ENCODE measurements at places on chromosomes 6 and 20. TPM values are rescaled to one million over a fixed set of nuclear protein-coding genes. Genes with fewer than 3 reads are reported as not detected.

- no peak for DNase-seq
Measured at GRCh38 chr6:155174576-155175211, 89.1 kb upstream of the CLDN20 start.

- peak; percentile 86 for DNase-seq
Measured at GRCh38 chr6:26103770-26104456, 16.7 kb downstream of the HFE start.

- no peak for DNase-seq
Measured at GRCh38 chr6:38933426-38933825, 115.2 kb upstream of the GLP1R start.

DNA sequence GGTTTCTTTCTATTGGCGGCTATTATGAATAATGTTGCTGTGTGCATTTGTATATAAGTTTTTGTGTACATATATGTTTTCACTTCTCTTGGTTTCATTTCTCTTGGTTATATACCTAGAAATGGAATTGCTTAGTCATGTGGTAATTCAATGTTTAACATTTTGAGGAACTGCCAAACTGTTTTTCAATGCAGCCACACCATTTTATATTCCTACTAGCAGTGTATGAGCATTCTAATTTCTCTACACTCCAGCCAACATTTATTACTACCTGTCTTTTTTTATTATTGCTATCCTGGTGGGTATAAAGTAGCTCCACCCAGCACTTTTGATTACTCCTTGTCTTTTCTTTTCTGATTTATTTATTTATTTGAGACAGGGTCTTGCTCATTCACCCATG is 54.8 kb downstream of the PHACTR2 start:
- no peak for DNase-seq

DNA sequence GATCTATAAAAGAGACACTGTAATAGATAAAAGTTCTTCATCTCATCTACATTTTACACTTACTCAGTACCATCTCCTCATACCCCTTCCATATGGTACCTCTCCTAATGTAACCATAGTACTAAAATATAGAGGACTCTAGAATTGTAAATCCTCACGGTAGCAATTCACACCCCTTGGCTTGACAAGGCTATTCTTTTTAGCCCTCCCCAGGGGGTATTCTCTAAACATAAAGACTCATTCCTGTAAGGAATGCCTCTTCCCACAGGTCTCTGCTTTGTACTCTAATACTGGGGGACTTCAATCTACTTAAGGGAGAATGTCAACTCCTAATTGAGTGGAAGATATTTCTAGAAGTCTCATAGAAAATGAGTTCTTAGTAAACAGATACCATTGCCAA is 85.9 kb downstream of the VIP start:
- no peak for DNase-seq

- peak; percentile 82 for DNase-seq
Measured at GRCh38 chr6:3825851-3826581, 23.2 kb upstream of the FAM50B start.

The PABPC1L gene
- polyA plus RNA-seq = 13.3 TPM

DNA sequence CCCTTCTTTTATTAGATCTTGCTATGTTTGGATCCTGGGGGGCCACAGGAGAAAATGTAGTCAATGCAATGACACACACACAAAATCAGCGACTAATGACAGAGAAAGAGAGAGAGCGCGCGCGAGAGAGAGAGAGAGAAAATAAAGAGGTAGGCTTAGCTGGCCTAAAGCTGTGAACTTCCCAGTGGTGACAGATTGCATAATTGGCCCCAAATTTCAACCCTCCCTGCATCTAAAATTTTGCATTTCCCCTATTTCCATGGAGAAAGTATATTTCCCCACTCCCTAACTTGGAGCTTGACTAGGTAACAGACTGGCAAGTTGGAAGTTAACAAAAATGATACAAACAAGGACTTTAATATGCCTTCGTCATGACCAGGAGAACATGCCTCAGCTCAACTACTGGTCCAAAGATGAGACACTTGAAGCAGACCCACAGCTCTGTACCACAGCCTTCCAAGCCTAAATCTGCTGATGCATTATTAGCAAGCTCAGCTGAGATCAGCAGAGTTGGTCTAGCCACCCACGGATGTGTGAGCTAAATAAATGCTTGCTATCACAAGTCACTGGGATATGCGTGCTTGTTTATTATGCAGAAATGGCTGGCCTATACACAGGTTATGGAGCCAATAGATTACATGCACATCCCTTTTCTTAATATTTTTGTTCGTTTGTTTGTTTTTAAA is 118.1 kb upstream of the PRDM1 start:
- no peak for DNase-seq

The BTNL2 gene
- polyA plus RNA-seq = not detected

- DNase-seq = no peak
Measured at GRCh38 chr6:118905851-118906250, 11.9 kb downstream of the ASF1A start.

GRCh38 chr20:57966620-57967019 is 256.8 kb upstream of the PMEPA1 start:
- DNase-seq = no peak

GRCh38 chr20:59821201-59821600 is 112.2 kb downstream of the SYCP2 start:
- DNase-seq = no peak

GRCh38 chr6:133501675-133502270 is 260.6 kb downstream of the EYA4 start:
- no peak for DNase-seq

The SLC17A3 gene
- polyA plus RNA-seq = 0.07 TPM

GRCh38 chr6:40473026-40473425 is 114.1 kb downstream of the LRFN2 start:
- DNase-seq = no peak

DNA sequence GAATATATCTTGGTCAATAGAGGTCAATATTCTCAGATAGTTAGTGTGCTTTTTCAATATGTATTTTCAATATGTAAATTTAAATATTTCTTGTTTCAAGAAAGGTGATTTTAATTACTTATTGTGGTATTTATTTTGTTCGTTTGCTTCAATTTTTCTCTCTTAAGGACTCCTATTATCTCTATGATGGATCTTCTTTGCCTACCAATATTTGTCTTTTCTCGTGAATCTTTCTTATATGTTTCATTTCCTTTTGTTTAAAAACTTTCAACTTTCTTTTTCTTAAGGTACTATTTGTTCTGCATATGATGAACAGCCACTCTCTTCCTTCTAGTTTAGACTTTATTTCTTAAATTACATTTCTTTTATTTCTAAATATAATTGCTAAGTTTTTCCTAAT is 46.1 kb upstream of the PSMF1 start:
- no peak for DNase-seq

DNA sequence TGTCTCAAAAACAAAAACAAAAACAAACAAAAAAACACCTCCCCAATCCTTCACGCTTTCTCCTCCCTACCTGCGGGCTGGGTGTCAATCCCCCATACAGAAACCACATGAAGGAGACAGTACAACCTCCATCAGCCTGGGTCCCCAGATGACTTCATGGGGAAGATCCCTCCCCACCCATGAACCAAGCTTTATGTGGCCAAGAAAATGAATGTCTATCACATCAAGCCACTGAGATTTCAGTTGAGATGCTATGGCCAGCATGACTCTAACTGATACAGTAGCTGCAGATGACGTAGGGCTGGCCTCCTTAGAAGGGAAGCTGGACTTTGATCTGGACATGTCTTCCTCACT is 21.2 kb upstream of the BNIP5 start:
- DNase-seq = no peak

The DEFB132 gene
- polyA plus RNA-seq = not detected

DNA sequence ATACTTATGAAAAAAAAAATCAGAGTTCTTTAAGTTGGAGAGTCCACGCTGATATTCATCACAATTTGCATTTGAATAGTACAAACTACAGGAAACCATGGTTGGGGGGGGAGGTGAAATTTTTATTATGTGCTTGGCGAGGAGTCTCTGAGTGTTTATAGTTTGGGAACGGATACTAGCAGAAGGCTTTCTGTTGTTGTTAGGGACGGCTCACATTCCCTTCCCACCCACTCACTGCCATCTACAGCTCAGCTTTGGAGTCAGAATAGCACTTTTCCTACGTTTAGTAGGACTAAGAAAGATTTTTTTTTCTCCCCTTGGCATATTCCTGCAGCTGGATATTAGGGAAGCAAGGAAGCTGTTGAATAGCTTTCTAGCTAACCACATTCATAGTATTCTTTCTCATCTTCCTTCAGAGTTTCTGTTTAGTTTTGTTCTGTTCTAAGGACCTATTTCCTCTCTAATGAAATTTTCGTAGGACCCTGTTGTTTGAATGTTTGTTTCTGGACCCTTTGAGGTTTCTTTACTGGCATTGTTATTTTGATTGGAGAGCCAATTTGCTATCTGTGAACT is 235.1 kb upstream of the ZNF217 start:
- DNase-seq = no peak

GRCh38 chr20:63746751-63747315 is 7.3 kb downstream of the SLC2A4RG start:
- DNase-seq = no peak

The FAM162B gene
- 11.6 TPM for polyA plus RNA-seq

DNA sequence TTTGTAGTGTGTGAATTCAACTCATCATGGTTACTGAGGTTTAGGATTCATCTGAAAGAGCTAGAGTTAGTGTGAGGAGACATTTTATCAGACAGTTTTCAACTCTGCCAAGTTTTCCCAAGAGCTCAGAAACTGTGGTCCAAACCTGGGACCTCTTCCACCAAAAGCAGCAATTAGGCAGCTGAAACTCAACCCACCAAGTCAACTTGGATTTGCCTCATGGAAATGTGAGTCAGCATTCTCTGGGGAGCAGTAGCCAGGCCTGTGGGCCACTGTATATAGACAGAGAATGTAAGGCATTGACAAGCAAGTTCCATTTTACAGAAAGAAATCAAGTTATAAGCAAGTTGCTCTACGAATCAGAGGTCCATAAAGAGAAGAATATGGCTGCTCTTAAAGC is 178.8 kb upstream of the HDDC2 start:
- DNase-seq = no peak

The HCK gene
- 3.4 TPM for polyA plus RNA-seq

- no peak for DNase-seq
Measured at GRCh38 chr6:161837854-161838253, 564.0 kb upstream of the AGPAT4 start.

GRCh38 chr6:168377484-168377855 is 57.9 kb upstream of the DACT2 start:
- DNase-seq = peak; percentile 47

DNA sequence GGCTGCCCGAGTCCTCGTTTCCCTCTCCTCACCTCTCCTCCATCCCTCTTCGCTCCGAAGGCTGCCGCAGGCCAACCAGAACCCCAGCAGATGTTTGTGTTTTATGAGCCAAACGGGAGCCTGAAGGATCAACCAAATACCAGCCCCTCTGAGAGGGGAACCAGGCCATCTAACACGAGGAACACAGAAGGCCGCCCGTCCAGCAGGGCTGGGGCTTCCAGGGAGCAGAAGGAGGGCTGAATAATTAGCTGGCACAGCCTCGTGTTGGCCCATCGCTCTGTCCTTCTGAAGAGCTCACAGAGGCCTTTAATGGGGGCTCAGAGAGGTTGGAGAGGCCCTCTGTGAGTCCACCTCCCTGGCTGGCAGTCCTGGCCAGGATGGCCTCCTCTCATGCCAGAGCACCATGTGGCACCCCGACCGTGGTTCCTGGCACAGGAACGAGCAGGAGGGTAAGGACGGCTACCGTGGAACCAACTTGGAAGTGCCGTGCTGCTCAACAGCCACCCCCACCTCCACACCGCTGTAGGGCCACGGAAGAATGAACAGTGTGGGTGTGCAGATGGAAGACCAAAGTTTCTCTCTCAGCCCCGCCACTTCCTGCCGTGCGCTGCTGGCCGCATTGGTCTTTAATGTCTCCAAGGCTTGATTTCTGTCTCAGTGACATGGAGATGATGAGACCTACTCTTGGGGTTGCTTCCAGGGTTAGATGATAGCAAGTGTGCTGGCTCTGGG is 155.2 kb downstream of the SCML4 start:
- no peak for DNase-seq

DNA sequence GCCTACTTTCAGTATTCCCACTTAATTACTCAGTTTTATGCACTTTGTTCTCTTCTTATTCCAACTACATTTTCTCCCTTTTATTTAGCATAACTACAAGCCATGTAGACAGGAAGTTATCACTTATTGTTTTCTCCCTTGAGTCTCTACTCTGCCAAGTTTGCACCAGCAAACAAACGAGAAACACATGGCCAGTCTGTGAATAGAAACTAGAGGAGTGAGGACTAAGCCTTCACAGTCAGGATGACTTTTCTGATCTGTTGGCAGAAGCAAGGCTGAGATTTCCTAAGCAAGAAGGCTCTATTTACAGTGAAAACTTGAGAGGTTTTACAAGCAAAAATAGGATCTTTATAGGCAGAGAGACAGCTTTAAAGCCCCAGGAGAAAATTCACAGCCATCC is 69.8 kb upstream of the TINAG start:
- no peak for DNase-seq

The CRISP2 gene
- 0.06 TPM for polyA plus RNA-seq

DNA sequence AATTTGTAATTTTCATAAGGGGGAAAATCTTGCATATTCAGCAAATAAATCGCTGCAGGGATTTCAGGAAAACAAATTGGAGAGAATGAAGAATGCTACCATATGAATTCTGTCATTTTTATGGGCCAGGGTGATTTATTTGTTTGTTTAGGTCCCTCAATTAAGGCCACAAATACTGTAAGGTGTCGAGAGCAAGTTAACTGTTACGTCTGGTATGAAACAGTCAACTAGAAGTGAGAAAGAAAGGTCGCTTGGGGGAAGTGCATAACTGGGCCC is 166.9 kb upstream of the TSHZ2 start:
- DNase-seq = no peak

The FAM83D gene
- polyA plus RNA-seq = 0.52 TPM

DNA sequence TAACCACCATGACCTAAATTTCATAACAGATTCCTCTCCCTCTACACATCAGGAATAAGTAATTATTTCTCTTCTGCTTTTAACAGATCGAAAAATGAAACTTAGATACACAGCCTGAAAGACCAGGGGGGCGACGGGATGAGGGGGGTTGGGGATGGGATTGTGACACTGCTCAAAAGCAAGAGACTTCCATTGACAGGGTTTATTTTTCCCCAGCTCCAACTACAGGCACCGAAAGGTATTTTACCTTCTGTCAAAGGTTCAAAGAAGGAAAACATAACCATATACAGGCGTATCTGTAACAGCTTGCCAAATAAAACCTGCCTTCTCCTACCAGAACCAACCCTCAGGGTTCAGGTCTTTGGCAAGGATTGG is 1.3 kb downstream of the EPHA7 start:
- DNase-seq = no peak

GRCh38 chr20:9699181-9699580 is 139.7 kb downstream of the PAK5 start:
- DNase-seq = no peak

Data from ovary (tissue), 10 donors.